ENCODE measurements at places on chromosomes 4 and X.
A peak's percentile ranks its signal among the peaks of the same experiment; 100 is the strongest.

DNA sequence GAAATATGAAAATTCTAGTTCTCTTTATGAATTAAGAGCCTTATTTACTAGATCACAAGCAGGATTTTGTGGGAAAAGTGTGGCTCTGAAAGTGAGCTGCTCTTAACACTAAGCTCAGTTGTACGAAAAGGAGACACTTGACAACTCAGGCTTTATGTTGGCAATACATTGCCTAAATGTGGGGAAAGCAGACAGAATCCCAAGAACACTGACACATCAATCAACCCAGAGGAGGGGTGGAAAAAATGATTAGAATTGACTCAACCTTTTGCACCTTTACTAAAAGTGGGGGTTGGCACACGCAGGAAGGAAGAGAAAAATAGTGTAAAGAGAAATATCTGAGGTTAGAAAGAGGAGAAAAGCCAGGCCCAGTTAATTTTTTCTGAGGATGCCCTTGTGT is 61.6 kb downstream of the CHST7 start:
- no peak for DNase-seq

DNA sequence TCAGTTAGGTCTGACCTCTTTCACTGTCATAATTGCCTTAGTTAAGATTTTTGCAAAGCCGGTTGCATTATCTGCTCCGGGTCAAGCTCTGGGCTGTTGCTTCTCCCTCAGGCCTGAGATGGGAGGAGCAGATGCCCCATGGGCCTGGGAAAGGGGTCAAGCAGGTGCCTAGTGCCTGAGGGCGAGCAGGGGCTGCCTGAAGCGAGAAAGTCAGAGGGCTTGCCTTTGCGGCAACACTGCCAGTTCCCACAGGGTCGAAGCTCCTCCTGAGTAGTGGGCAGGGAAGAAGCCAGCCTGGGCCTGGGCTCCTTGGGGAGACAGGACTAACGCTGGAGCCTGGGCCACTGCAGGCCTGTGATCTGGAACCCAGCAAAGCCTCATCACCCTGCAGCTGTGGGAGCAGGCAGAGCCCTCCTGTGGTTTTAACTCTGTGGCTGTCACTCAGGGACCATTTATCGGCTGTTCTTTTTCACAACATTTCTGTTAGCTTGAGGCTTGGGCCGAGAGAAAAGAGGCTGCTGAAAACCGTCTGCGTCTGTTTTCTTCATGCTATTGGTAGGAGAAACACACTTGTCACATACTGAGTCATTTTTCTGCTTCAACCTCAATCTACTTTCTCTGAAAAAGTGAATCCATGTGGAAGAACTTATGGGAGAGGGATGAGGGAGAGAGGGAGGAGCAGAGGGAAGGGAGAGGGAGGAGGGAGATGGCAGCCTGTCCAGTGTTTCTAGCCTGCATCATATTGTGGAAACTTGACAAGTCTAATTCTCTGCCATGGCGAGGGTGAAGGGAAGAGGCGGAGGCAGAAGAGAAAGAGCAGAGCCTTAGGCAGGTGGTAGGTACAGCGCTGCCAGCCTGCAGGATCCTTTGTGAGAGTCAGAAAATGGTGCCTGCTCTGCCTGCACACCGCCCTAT is 68.4 kb downstream of the RHOH start:
- DNase-seq, result peak; percentile 9

DNA sequence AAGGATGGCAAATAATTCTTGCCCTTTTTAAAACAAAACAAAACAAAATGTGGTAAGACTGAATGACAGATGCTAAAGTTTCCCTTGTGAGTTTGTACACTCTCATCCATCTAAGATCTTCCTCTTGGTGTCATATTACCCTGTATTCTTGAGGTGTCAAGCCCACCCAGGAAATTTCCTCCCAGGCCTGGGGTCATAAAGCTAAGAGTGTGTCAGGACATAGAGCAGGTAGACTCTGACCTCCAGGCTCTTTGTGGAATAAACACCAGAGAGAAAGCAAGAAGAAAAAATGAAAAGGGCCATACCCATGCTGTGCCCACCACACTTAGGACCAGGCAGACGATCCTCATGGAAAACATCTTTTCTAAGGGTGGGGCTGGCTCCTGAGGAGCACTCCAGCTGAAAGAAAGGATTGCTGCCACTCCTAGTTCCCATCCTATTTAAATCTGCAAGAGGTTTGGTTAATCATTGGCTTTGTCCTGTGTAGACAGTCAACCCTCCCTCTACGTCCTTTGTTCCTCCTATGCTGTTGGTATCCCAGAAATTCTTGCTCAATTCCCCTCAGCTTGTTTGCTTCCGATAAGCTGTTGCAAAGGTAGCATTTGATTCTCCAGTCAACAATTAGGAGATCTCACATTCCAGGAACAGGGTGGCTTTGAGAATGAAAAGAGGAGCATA is at the start of gene FGA:
TSS of gene FGA (minus strand) at position 414 of the 678 bp plus-strand sequence. CDS start at position 359, 55 bp downstream.
- DNase-seq, result no peak

- no peak for DNase-seq
Observed at GRCh38 chrX:39244147-39244546, 442.9 kb downstream of the MID1IP1 start.

DNA sequence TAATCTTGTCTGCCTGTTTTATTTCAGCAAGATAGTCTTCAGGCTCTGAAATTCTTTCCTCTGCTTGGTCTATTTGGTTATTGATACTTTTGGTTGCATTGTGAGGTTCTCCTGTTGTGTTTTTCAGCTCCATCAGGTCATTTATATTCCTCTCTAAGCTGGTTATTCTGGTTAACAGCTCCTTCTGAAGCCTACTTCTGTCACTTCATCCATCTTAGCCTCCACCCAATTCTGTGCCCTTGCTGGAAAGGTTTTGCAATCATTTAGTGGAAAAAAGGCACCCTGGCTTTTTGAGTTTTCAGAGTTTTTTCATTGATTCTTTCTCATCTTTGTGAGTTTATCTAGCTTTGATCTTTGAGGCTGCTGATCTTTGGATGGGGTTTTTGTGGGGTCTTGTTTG is 647.7 kb downstream of the SPRY1 start:
- DNase-seq, result no peak

GRCh38 chr4:165839615-165840333 is 33.3 kb upstream of the TLL1 start:
- DNase-seq, result no peak

GRCh38 chr4:181507938-181508337 is 735.3 kb upstream of the TENM3 start:
- DNase-seq, result no peak

DNA sequence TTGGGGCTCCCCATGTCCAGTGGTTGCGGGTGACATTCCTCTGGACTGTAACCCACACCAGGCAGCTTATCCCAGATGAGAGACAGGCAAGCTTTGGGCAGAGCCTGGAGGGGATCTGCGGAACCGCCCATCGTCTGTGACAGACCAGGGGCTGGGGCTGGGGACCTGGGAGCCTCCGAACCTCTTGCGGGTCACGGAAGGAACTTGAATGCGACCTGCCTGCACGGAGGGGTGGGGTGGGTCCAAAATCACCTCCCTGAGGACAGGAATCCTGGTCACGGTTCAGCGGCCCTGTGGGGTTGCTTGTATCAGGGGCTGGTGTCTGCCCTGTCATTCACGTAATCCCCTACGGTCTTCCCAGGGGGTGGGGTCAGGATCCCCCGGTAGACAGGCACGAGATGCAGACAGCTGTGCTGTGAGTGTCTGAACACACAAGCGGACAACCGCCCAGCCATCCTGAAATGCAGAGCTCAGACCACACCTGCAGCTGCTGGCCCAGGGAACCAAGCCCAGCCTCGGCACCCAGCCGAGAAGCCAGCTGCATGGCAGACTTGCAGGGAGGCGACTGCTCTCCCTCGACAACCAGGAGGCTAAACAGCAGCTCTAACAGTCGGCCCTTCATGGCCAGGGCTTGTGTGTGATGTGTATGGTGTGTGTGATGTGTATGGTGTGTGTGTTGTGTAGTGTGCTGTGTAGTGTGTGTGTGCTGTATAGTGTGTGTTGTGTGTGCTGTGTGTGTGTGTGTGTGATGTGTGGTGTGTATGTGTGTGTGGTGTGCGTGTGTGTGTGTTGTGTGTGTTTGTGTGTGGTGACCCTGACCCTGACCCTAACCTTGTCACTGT is 105.9 kb upstream of the ADRA2C start:
- peak; percentile 8 for DNase-seq

DNA sequence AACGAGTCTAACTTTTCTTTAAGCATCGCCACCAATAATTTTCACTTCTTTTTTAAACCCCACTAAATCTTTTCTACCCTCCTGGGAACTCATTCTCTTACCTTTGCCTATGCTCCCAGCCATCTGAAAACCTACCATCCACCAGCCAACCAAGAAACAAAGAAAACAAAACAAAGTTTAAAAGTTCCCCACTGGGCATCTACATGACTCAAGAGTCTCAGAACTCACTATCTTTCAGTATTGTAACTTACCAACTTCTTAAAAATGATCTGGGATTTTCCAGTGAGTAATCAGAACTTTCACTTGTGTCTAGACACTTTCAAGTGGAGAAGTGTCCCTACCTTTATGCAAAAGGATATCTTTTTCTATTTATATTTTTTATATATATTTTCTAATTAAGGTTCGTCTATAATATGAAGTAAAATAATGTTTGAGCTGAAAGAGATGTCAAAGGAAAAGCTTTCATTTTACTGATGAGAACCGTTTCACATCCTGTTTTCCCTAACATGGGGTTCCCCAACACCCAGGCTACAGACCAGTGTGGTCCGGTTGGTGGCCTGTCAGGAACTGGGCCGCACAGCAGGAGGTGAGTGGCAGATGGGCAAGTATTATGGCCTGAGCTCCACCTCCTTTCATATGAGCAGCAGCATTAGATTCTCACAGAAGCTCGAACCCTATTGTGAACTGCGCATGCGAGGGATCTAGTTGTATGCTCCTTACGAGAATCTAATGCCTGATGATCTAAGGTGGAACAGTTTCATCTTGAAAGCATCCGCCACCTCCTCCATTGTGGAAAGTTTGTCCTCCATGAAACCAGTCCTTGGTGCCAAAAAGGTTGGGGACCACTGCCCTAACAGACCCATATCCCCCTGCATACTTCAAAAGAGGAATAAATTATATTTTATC is 9.8 kb upstream of the TIGD2 start:
- no peak for DNase-seq

Measured in DMS 273 treated with DMSO at 0.1 percent for 48 hours (cell line).